Kidney tubule cell (primary cell): ENCODE measurements at places on chromosomes 12 and 14.

- peak; percentile 55 for DNase-seq
Observed at GRCh38 chr14:70567791-70568190, 32.7 kb downstream of the MED6 start.

- DNase-seq = peak; percentile 75
Observed at GRCh38 chr12:52836042-52836466, 1.9 kb upstream of the KRT79 start.

- DNase-seq = no peak
Observed at GRCh38 chr14:99586054-99586760, 17.8 kb downstream of the CCDC85C start.

DNA sequence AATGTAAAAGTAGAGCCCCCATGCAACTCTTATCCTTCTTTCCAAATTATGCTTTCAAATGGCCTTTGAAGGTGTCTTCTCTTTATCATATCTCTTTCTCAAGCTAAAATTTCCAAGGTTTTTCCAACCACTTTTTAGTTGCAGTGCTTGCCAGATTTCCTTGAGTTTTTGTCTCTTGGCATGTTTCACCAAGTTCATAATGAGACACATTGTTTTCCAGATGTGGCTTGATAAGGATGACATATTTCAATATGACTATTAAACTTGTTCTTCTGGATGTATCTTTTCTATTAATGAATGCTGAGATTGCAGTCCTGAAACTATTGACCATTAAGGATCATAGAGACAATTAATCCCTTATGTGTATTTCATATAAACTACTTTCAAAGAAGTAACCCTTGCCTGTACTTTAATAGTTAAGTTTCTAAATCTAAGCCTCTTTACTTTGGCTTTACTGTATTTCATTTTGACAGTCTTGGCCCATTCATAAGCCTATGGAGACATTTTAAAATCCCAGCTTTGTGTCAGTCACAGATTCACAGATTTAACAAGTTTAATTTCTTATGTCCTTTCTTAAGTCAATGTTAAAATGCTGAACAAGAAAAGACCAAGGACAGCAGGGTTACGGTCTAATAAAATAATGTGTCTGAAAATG, 151.5 kb downstream of the LRFN5 start:
- no peak for DNase-seq

DNA sequence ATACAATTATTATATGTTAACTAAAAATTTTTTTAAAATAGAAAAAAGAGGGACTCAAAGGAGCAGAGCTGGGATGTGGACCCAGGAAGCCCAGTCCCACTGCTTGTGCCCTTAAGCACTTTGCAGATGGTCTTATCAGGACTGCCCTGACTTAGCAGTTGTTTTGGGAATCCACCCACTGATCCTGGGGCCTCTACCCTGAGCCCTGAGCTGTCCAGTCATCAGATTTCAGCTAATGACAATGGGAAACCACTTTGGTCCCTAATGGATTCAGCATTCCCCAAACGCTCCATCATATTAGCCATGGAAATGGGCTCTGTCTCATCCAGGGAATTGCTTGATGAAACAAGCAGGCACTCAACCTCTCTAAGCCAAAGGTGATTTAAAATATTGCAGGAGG, 22.5 kb upstream of the WSCD2 start:
- no peak for DNase-seq

DNA sequence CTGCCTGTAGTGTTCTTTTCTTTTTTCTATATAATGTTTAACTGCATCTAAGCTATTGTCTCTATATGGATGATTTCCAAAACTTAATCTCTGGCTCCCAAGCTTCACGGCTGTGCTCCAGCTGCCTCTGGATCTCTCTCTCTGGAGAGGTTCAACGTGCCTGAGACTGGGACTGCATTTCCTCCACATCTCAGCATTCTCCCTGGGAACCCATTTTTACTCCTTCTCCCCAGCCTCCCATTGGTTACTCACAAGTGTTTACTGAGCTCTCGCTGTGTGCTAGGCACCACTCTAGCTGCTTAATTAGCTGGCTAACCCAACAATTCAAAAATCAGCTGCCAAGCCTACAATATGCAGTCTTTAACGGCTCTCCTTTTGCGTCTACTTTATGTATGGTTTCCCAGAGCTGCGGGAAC, 34.7 kb downstream of the FBXL14 start:
- no peak for DNase-seq

- DNase-seq = peak; percentile 16
Observed at GRCh38 chr12:3035171-3035570, 42.0 kb upstream of the TSPAN9 start.

DNA sequence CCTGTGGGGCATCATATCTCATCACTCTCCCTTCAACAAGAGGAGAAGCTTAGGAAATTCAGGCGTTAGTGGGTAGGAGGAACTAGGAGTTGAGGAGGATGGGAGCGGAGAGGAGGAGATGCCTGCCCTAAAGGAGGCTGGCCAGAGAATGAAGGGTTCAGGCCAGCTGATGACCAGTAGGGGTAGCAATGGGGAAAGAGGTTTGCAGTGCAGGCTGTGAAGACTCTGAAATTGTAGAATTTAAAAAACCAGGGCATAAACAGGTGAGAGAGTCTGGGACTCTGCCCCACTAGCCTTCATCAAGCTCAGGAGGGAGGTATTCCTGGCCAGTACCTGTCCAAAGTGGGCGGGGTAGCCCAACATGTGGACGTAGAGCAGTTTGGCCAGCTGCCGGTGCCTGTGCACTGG, 809 bp downstream of the AP1G2 start:
- DNase-seq = no peak

GRCh38 chr14:90732718-90733117, 83.5 kb downstream of the TTC7B start:
- DNase-seq = no peak

- DNase-seq = no peak
Observed at GRCh38 chr14:69986336-69986735, 107.1 kb downstream of the SMOC1 start.

- no peak for DNase-seq
Observed at GRCh38 chr14:61644175-61644574, 51.1 kb upstream of the HIF1A start.

GRCh38 chr14:39446131-39446744, 14.0 kb upstream of the FBXO33 start:
- no peak for DNase-seq

GRCh38 chr12:111150360-111150759, 218.5 kb downstream of the PHETA1 start:
- DNase-seq = no peak

DNA sequence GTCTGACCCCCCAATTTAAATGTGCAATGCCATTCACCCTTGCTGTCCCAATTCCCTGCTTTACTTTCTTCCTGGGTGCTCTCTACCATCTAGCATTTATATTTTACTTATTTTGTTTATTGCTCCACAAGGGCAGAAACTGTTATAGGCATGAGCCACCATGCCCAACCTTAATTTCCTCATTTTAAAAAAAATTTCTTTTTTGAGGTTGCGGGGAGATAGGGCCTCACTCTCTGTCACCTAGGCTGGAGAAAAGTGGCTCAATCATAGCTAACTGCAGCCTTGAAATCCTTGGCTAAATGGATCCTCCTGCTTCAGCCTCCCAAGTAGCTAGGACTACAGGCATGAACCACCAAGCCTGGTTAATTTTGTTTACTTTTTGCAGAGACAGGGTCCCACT, 13.0 kb downstream of the HPD start:
- DNase-seq = no peak

DNA sequence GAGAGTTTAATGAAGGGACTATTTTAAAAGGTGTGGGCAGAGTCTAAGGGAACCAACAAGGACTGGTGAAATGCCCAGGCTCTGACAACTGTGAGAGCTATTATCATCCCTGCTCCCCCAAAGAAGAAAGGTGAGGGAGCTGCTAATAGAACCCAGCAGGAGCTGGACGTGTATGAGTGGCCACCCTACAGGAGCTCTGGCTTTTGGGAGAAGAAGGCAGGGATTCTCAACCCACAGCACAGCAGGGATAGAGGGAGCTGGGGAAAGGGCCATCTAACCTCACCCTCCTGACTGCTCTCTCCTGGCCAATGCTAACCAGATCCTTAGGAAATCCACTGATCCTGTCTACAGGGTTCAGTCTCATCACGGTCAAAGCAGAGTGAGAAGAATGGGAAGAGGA, 57.1 kb downstream of the GRIN2B start:
- DNase-seq = no peak

DNA sequence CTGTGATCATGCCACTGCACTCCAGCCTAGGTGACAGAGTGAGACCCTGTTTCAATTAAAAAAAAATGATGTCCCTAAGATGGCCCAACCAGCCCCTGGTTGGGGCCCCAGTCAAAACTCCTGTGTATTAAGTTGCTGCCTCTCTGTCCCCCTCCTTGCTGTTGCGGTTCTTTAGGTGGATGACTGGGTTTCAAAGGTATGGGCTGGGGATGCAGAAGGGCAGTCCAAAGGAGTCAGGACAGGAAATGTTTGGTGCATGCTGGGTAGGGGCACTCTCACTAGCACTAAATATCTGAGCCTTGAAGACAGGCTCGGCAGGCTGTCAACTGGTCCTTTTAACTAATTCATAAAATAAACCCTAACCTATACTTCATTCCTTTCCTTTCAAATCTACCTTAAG, 12.0 kb upstream of the PIP4K2C start:
- no peak for DNase-seq

GRCh38 chr12:30378307-30378706, 317.4 kb downstream of the IPO8 start:
- DNase-seq = no peak

DNA sequence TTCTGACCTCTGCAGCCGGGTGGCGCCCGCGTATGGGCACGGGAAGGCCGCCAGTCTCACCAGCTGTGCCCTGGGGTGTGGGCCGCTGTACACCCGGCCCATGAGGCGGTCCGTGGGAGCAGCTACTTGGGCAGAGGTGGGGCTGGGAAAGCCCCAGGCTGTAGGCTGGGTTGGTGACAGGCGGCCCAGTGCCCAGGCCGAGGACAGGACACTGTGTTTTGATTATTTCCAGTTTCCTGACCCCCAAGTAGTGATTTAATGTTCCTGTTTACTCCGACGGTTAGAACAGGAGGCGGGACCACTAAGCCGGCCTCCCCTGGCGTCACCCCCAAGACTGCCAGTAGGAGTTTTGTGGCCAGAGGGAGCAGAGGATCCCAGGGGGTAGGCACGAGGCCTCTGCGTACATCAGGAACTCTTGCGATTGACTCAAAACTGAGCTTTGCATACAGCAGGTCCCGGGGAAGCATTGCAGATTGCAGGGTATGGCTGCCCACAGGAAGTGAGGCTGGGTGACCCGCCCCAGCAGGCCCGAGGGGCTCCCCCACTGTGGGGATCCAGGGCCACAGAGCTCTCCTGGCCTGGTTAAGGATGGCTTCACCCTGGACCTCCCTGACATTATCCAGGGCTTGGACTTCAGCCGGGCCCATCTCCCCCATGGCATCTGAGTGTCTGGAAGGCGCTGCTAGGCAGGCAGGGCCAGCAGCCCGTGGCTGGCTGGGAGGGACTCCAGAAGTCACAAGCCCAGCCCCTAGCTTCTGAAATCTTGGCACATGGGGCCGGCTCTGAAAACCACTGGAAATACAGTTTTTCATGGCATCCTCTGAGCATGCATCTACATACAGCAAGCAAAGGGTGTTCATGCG, 42.5 kb upstream of the DIO3 start:
- no peak for DNase-seq

GRCh38 chr12:98408681-98409080, 106.7 kb upstream of the TMPO start:
- no peak for DNase-seq

DNA sequence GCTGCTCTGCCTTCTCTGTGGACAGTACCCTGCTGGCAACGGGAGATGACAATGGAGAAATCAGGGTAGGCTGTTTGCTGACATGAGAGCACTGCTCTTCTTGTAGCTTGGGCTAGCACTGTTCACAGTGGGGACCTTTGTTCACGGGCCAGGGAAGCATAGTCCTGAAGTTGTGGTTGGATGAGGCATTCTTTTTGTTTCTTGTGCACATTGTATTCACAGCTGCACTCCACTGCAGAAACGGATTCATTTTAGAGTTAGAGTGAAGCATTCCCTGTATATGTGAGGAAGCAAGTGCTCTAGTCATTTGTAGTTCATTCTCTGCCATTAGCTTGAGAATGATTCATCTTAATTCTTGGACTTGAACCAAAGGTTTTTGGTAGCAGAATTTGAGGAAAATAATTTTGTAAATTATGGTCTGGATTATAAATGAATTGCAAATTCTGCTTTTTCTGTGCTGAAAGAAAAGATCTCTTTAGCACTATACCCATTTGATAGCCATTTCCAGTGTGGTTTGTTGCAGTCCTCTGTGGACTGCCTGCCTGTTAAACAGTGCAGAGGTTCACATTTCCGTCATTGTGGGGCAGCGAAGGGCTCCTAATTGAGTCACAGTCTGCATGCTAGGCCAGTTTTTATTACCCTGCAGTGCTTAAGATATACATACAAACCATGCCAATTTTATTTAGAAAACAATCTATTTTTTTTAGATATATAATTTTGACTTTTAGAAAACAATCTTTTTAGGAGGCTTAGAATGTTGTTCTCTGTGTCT, 80.6 kb downstream of the APAF1 start:
- DNase-seq = peak; percentile 54

DNA sequence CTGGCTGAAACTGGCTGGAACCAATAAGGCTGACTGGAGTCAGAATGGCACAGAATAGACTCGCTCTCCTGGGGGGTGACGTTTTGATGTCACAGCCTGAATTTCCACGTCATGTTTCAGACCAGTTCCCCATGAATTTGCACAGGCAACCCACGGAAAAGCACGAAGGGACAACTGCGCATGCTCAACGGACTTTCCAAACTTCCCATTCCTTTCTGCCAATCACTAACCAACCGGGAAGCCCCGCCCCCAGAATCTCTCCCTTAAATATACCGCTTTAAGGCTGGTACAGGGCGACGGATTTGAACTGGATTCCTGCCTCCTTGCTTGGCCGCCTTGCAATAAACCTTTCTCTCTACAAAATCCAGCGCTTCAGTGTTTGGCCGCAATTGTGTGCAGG, 434.7 kb downstream of the APAF1 start:
- DNase-seq = no peak

DNA sequence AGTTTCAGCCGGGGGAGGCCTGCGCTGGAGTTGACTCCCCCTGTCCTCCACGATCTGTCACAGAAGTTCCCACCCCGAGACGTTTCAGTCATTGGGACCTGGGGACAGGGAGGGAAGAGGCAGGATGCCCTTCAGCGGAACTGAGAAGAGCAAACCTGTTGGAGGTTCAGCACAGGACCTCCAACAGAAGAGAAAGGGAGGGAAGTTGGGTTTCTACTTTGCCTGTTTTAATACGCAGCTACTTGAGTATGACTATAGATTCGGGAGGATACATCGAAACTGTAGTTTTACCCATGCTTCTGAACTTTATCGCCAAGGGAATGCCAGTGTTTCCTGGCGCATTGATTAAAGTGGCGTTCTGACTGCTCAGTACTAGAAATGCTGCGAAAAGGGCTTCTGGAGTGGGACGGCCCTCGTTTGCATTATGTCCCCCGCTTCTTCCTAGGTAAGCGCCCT, 2.3 kb upstream of the DUSP6 start:
- peak; percentile 48 for DNase-seq

GRCh38 chr12:76531056-76531455, 28.5 kb downstream of the OSBPL8 start:
- DNase-seq = no peak
